ENCODE measurements at places on chromosomes 5 and 9. TPM values are rescaled to one million over a fixed set of nuclear protein-coding genes. Genes with fewer than 3 reads are reported as not detected.

Gene QRFP
- not detected for total RNA-seq

Gene HRH2
- not detected for total RNA-seq

Gene BARHL1
- not detected for total RNA-seq

- no peak overlapping the region for H3K27ac ChIP-seq
- DNase-seq: no peak
- H3K27me3 ChIP-seq: no peaks in the 10 kb centered on the region
- no peaks in the 10 kb centered on the region for H3K36me3 ChIP-seq
These were observed 117.2 kb downstream of the INVS start for GRCh38 chr9:100216178-100216787.

- no peaks in the 10 kb centered on the region for H3K27me3 ChIP-seq
- no peak overlapping the region for H3K27ac ChIP-seq
- peaks cover 28% of the 10 kb centered on the region for H3K4me1 ChIP-seq
- DNase-seq: no peak
These were observed 69.2 kb upstream of the S1PR3 start for GRCh38 chr9:88922091-88922490.

GRCh38 chr5:57896576-57896975 lies 414.0 kb upstream of the ACTBL2 start:
- no peak overlapping the region for H3K4me3 ChIP-seq
- no peak overlapping the region for H3K27ac ChIP-seq
- H3K36me3 ChIP-seq: no peaks in the 10 kb centered on the region
- no peak for DNase-seq

DNA sequence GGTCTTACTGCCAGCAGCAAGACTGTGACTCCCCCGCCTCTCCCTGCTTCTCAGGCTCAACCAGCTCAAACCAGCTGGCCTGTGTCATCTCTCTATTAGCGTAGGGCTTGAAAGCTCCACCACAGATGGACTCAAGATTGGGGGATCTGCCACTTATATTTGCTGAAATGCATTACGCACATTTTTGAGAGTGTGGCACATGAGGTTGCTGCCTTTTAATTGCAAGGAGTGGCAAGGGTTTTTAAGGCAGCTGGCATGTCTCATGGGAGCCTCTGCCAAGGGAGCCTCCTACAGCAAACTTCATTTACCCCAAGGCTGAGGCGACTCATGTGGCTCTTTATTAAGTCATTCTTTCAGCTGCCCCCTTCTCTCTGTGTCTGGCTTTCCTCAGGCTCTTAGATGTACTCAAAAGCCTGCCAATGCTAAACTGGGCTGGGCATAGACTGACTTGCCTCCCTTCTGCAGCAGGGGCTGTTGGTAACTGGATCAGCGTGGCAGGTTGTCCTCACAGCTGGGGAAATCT lies 219.3 kb downstream of the SMARCA2 start:
- H3K36me3 ChIP-seq: no peaks in the 10 kb centered on the region
- H3K27me3 ChIP-seq: no peaks in the 10 kb centered on the region
- no peak overlapping the region for H3K4me3 ChIP-seq
- H3K4me1 ChIP-seq: no peaks in the 10 kb centered on the region

DNA sequence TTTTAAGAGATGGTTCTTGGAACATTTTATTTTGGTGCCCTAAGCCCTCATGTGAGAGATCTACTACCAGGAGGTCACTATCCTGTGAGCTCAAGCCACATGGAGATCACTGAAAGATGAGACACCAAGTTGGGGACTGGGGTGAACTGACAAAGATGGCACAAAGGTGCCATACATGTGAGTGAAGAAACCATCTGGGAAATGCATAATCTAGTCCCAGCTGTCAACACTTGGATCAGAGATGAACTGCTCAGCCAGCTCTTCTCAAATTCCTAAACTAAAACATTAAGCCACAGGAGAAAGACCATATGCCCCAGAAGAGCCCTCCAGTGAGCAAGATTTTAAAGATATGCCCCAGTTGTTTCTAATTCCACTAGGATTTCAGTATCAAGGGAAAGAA lies 22.2 kb upstream of the MYOT start:
- no peak for DNase-seq
- H3K27ac ChIP-seq: no peak overlapping the region
- H3K4me3 ChIP-seq: no peak overlapping the region

Gene INSL6
- not detected for total RNA-seq

GRCh38 chr9:104090578-104090977 lies 3.5 kb upstream of the SMC2 start:
- peaks cover 27% of the 10 kb centered on the region for H3K4me1 ChIP-seq
- peaks cover under 1% of the 10 kb centered on the region for H3K36me3 ChIP-seq
- no peak for DNase-seq
- H3K27ac ChIP-seq: no peak overlapping the region

Gene RASGRF2
- 12.5 TPM for total RNA-seq

- no peaks in the 10 kb centered on the region for H3K27me3 ChIP-seq
- H3K36me3 ChIP-seq: no peaks in the 10 kb centered on the region
- H3K27ac ChIP-seq: no peak overlapping the region
- no peak overlapping the region for H3K4me3 ChIP-seq
- DNase-seq: no peak
These were observed 415.8 kb upstream of the PIK3R1 start for GRCh38 chr5:67799732-67800234.

- no peak overlapping the region for H3K27ac ChIP-seq
- H3K4me3 ChIP-seq: no peak overlapping the region
- peaks cover 18% of the 10 kb centered on the region for H3K4me1 ChIP-seq
- no peak for DNase-seq
- H3K27me3 ChIP-seq: no peaks in the 10 kb centered on the region
These were observed 99.2 kb upstream of the LIFR start for GRCh38 chr5:38655691-38656090.

DNA sequence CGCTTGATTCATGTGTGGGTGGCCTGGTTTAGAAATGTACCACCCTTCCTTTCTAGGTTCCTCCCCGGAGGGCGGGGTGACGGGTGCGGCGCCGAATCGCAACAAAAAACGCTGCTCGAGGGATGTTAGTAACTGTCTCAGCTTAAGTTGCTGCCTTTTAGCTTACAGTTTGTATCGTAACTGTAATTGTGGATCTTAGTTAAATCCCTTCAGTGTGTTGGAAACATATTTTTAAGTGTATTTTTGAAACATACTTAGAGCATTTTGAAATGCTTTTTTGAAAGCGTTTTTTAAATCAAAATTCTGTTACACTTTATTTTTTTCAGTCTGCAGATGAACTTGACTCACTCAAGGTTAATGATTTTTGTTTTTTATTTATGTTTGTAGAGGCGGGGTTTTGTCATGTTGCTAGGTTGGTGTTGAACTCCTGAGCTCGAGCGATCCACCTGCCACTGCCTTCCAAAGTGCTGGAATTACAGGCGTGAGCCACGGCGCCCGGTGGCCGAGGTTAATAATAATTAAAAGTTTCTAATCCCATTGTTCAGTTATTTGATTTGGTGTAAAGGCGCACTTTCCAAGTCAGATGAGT lies 997 bp upstream of the CHD1 start:
- peaks cover 8% of the 10 kb centered on the region for H3K4me1 ChIP-seq
- H3K27me3 ChIP-seq: no peaks in the 10 kb centered on the region
- peak overlapping the region; percentile 78 for H3K4me3 ChIP-seq
- peak overlapping the region; percentile 99 for H3K27ac ChIP-seq

DNA sequence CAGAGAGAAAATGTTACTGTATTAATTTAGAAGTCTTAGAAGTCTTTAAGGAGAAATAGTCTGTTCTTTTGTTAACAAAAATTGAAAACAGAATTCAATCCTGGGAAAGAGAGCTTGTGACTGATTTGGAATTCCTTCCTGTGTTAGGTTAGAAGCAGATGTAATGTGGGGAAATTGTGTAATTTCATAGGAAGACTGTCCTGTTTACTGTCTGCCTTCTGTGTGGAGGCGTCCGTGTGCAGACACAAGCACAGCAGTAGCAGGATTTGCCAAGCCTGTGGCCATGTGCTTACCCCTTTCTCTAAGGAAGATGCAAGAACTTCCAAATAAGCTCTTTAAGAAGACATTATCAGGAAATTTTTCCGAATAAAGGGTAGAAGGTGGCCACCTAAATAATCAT lies 36.7 kb upstream of the F2R start:
- H3K4me3 ChIP-seq: no peak overlapping the region
- H3K36me3 ChIP-seq: no peaks in the 10 kb centered on the region
- no peak overlapping the region for H3K27ac ChIP-seq
- no peaks in the 10 kb centered on the region for H3K4me1 ChIP-seq

DNA sequence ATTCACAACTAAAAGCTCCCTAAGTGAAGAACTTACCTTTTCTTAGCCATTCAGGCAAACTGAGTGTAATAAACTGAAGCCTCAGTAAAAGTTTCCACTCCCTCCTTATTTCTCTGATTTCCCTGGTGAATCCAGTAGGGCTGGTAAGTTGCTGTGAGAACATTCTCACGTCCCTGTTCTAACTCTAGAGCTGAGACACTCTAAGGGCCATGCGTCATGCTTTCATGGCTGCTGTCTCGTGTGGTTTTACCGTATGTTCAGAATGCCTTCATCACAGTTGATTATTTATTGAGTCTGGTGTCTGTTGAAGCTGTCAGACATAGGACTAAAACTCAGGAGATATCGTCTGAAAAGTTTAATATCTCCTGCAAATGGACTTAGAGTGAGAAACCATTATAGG lies 1.3 kb downstream of the OR2S2 start:
- H3K27ac ChIP-seq: no peak overlapping the region
- H3K4me3 ChIP-seq: no peak overlapping the region
- no peaks in the 10 kb centered on the region for H3K36me3 ChIP-seq
- H3K27me3 ChIP-seq: no peaks in the 10 kb centered on the region
- H3K4me1 ChIP-seq: peaks cover 6% of the 10 kb centered on the region
- DNase-seq: no peak

Gene PCDHA13
- total RNA-seq: not detected

Data from SJSA1 (cell line).